ENCODE measurements at places on chromosomes 2 and 18. TPM values are rescaled to one million over a fixed set of nuclear protein-coding genes. Genes with fewer than 3 reads are reported as not detected.

GRCh38 chr2:137952586-137953129 is 11.6 kb upstream of the HNMT start:
- no peak overlapping the region for H3K4me3 ChIP-seq
- peaks cover 3% of the 10 kb centered on the region for H3K27me3 ChIP-seq
- H3K36me3 ChIP-seq, result no peaks in the 10 kb centered on the region
- H3K27ac ChIP-seq, result no peak overlapping the region

- no peak for DNase-seq
- H3K27ac ChIP-seq, result no peak overlapping the region
- peak overlapping the region; percentile 45 for H3K4me3 ChIP-seq
- peaks cover 14% of the 10 kb centered on the region for H3K27me3 ChIP-seq
Measured at GRCh38 chr2:197339496-197340220, 29.1 kb upstream of the ANKRD44 start.

DNA sequence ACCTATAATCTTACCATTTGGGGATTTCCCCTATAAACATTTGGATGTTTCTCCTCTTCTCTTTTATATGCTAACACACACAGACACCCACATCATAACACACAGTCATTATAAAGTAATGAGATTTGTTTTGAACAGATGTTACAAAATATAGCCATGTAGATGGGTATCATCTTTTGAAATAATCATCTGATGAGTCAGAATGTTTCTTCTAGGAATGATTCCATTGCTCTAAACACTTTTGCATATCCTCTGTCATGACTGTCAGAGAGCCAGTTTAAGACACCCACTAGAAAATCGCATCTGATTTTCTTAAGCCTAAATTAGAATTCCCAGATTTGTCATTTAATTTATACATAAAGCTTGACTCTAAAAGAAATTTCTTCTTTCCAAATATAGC is 442.6 kb downstream of the CMPK2 start:
- no peak overlapping the region for H3K4me3 ChIP-seq
- H3K36me3 ChIP-seq, result no peaks in the 10 kb centered on the region
- no peaks in the 10 kb centered on the region for H3K27me3 ChIP-seq
- DNase-seq, result no peak

DNA sequence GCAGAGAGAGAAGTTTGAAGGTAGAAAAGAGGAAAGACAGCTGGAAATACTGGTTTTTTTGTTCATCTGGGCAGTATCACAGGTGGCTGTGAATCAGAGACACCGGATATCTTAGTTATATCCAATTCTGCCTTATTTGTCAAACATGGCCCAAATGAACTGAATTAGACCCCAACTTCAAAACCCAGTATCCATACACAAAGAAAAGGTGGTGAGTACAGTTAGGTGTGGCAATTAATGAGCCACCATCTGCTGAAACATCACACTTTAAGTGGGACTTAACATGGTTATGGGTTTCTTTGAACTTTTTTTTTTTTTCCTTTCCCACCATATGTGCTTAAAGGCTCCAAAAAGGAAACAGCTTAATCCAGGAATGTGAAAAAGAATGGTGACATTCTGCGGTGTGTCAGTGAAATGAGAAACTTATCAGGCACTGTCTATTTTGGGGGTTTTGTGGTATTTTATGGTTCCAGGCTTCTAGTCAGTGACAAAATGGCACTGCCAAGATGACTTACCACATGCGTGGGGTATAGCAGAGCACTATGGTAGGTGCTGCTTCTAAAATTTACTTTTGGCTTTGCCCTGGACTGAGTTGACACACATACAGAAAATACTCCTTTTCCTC is 5.0 kb upstream of the TMEM178A start:
- H3K4me3 ChIP-seq, result no peak overlapping the region
- no peaks in the 10 kb centered on the region for H3K36me3 ChIP-seq
- H3K27ac ChIP-seq, result no peak overlapping the region
- H3K4me1 ChIP-seq, result 0 out of 2 replicates have a peak, but pooled peaks cover 4% of the 10 kb centered on the region
- peaks cover 14% of the 10 kb centered on the region for H3K27me3 ChIP-seq

DNA sequence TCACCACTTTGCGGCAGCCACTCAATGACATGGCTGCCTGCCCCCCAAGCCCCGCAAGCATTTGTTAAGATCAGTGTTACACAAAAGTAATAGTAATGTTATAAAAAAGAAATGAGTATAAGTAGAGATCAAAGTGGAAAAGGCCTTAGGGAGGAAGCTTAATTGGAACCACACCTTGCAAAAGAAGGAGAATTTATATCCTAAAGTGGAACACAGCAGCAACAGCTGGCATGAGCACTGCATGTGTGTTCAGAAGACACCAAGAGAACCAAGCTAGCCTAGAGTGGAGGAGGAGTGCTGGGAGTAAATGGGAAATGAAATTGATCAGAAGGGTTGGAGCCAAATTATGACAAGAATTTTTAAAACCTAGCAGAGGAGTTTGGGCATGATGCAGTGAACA is 73.1 kb upstream of the STK17B start:
- no peaks in the 10 kb centered on the region for H3K27me3 ChIP-seq
- peak overlapping the region; percentile 18 for H3K4me3 ChIP-seq
- peaks cover 7% of the 10 kb centered on the region for H3K36me3 ChIP-seq
- peaks cover 78% of the 10 kb centered on the region for H3K4me1 ChIP-seq
- H3K27ac ChIP-seq, result peak overlapping the region; percentile 34
- no peak for DNase-seq

DNA sequence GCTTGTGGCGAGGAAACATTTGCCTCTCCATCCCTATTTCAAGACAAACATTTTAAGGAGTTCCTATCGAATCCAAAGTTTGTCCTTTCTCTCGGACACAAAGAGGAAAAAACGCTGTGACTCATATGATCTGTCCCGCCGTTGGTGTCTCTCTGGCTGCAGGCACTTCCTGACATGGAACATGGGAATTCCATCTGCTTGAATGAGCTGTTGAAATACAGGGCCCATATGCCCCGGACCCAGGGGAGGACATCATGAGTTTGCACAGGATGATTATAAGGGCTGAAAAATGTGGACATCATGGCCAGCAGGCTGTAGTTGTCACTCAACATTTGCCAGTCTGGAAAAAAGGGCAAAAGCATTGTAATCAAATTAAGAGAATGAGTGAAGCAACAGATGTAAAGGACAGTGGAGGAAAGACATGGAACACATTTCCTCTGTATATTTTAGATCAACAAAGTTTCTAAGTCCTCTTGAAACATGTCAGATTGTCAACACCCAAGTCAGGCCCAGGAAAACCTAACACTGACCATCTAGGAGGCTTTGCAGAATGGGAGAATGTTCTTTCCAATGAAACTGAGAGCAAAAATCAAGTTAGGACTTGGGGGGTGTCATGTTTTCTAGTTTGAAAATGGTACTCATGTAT is 103.2 kb upstream of the SMIM21 start:
- peaks cover 20% of the 10 kb centered on the region for H3K4me1 ChIP-seq
- peak; percentile 19 for DNase-seq
- H3K27me3 ChIP-seq, result peaks cover 13% of the 10 kb centered on the region

- no peak overlapping the region for H3K4me3 ChIP-seq
- no peaks in the 10 kb centered on the region for H3K36me3 ChIP-seq
Measured at GRCh38 chr2:62112179-62112578, 83.7 kb upstream of the B3GNT2 start.

DNA sequence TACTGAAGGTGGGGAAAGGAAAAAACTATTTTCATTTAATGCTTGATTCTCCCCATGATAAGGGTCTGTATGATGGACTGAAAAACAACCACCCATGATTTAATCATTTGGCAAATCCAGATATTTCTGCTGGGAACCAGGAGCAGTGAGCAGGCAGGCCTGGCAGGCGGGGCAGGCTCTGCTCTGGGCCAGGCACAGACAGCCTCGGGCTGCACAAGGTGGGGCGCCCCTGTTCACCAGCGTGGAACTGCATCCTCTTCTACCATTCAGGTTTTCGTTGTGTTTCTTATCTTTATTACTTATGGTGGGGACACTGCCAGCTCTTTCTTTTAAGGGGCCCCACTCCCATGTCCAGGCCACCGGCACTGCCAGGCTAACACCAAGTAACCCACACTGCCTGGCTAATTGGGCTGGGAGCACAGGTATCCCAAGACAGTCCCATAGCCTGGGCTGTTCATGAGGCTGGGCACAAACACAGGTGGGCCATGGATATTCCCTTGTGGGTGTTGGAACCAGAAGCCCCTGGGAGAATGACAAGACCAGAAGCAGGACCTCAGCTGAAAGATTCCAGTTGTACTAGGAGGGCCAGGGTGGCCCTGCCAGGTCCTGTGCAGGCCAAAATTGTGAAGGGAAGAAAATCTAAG is 57.1 kb upstream of the RALBP1 start:
- H3K27ac ChIP-seq, result no peak overlapping the region
- H3K27me3 ChIP-seq, result peaks cover 2% of the 10 kb centered on the region
- no peak for DNase-seq
- H3K4me1 ChIP-seq, result peaks cover 31% of the 10 kb centered on the region

GRCh38 chr2:16121231-16121985 is 181.1 kb downstream of the MYCN start:
- DNase-seq, result no peak
- H3K27ac ChIP-seq, result no peak overlapping the region
- no peak overlapping the region for H3K4me3 ChIP-seq
- H3K4me1 ChIP-seq, result no peaks in the 10 kb centered on the region
- no peaks in the 10 kb centered on the region for H3K27me3 ChIP-seq

DNA sequence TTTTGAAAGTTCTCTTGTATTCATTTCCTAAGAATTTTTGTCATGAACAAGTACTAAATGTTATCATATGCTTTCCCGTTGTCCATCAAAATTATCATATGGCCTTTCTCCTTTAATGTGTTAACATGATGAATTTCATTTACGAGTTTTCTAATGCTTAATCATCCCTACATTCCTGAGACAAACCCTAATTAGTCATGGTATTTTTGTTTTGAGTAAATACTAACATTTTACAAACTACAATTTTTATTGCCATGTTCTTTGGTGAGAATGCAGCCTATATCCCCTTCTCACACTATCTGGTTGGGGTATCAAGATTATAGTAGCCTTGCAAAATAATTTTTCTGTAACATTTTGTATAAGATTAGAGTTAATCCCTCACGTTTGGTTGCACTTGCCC is 14.5 kb downstream of the SMAD2 start:
- no peaks in the 10 kb centered on the region for H3K27me3 ChIP-seq
- DNase-seq, result peak; percentile 4
- H3K4me1 ChIP-seq, result peaks cover 58% of the 10 kb centered on the region
- no peak overlapping the region for H3K27ac ChIP-seq
- H3K4me3 ChIP-seq, result no peak overlapping the region
- H3K36me3 ChIP-seq, result peaks cover 9% of the 10 kb centered on the region

Gene CHRND
- total RNA-seq, result not detected

Gene ATP5MC3
- 303 TPM for total RNA-seq

Gene LCT
- not detected for total RNA-seq

Gene COL4A4
- 0.08 TPM for total RNA-seq

Gene GALNT5
- total RNA-seq, result 27.6 TPM

Gene NYAP2
- not detected for total RNA-seq
